Activated CD4-positive, alpha-beta T cell treated with anti-CD3 and anti-CD28 coated beads for 36 hours (primary cell): ENCODE measurements at places on chromosomes 1 and 21. TPM values are rescaled to one million over a fixed set of nuclear protein-coding genes. Genes with fewer than 3 reads are reported as not detected.

The ZMYND12 gene
- 1.6 TPM for total RNA-seq

The ACOT11 gene
- total RNA-seq = 2.0 TPM

The C1orf87 gene
- not detected for total RNA-seq

The ATF3 gene
- total RNA-seq = 40.3 TPM

The IKBKE gene
- 15.3 TPM for total RNA-seq

The DNAJC11 gene
- 62.0 TPM for total RNA-seq

The ST6GALNAC3 gene
- 1.1 TPM for total RNA-seq

DNA sequence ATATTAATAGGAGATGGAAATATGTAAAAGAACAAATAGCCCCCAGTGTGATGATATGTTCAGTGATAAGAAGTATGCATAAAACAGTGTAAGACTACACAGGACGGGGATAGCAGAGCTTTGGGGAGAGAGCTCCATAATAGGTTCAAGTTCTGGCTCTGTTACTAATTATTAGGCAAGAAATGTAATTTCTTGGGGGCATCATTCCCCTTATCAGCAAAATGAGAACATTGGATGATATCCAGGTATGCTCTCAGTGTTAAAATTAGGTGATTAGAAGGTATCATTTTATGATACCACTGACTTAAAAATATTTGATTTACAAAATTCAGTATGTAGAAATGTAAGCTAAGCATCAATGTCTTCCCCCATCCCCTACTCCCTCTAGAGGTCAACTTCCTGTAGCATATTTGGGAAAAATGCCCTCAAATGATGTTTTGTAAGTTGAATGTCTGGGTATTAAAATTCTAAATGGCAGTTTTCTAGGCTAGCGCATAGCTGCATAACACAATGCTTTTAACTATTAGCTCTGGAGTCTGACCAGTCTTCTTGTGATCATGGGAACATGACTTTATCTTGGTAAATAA lies 585.7 kb upstream of the CAMK1G start:
- no peaks in the 10 kb centered on the region for H3K4me1 ChIP-seq
- H3K27me3 ChIP-seq = peaks cover 9% of the 10 kb centered on the region
- H3K4me3 ChIP-seq = no peak overlapping the region
- no peak overlapping the region for H3K27ac ChIP-seq
- no peaks in the 10 kb centered on the region for H3K36me3 ChIP-seq
- DNase-seq = no peak

GRCh38 chr21:25360593-25360992 lies 246.7 kb downstream of the MRPL39 start:
- peak; percentile 24 for DNase-seq
- peaks cover 19% of the 10 kb centered on the region for H3K4me1 ChIP-seq
- no peaks in the 10 kb centered on the region for H3K27me3 ChIP-seq
- no peak overlapping the region for H3K4me3 ChIP-seq
- H3K36me3 ChIP-seq = no peaks in the 10 kb centered on the region

DNA sequence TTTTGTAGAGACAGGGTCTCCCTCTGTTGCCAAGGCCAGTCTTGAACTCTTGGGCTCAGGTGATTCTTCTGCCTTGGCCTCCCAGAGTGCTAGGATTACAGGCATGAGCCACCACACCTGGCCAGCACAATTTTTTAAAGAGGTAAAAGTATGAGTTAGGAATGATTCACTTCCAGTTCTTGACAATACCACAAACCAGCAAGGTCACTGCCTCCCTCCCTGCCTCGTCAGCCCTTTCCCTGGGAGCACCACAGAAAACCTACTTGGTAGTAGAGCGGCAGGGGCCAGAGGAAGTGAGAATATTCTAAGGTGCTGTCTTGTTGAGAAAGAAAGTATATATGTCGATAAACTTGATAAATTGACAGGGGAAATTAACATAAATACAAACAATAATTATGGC lies 10.8 kb upstream of the CDA start:
- no peak for DNase-seq
- H3K36me3 ChIP-seq = no peaks in the 10 kb centered on the region
- H3K4me1 ChIP-seq = peaks cover 3% of the 10 kb centered on the region
- H3K4me3 ChIP-seq = no peak overlapping the region

DNA sequence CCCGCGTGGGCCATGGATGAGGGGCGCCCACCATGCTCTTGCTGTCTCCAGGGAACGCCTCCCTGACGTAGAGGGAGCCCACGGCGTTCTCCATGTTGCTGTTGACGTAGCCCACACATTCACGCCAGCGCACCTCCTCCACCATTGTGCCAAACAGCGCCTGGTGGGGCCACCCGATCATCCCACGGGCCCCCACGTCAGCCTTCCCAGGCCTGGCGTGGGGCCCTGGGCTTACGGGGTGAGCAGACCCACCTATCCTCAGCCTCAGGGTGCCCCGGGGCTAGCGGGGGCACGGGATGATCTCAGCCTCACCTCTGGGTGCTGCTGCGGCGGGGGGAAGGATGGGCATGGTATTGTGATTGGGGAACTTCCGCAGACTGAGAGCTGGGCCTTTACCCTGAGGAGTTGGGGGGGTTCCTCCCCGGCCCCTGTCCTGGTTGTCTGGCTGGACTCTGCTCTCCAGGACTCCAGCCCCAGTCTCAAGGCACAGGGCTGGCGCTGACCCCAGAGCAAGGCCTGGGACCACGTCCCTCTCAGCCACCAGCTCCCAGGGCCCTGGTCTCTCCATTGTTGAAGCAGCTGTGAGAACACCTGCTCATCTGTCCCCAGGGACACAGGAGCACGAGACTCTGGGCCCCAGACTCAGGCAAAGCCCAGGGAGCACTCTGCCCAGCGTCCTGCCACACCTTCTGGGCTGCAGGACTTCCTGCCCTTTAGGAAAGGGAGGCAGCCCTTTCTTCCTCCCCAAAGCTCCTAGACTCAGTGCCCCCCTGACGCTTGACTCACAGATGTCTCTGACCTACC lies 10.2 kb downstream of the PRXL2B start:
- H3K27me3 ChIP-seq = no peaks in the 10 kb centered on the region
- DNase-seq = peak; percentile 3
- H3K36me3 ChIP-seq = no peaks in the 10 kb centered on the region
- H3K4me1 ChIP-seq = peaks cover 3% of the 10 kb centered on the region
- H3K27ac ChIP-seq = no peak overlapping the region

- DNase-seq = no peak
- H3K36me3 ChIP-seq = peaks cover 37% of the 10 kb centered on the region
- H3K4me1 ChIP-seq = peaks cover 68% of the 10 kb centered on the region
- no peak overlapping the region for H3K4me3 ChIP-seq
- no peak overlapping the region for H3K27ac ChIP-seq
These were observed 16.7 kb downstream of the MACF1 start for GRCh38 chr1:39220891-39221870.

GRCh38 chr1:205800981-205801703 lies 11.9 kb downstream of the SLC41A1 start:
- peaks cover 31% of the 10 kb centered on the region for H3K36me3 ChIP-seq
- no peaks in the 10 kb centered on the region for H3K27me3 ChIP-seq
- peaks cover 25% of the 10 kb centered on the region for H3K4me1 ChIP-seq
- peak overlapping the region; percentile 62 for H3K27ac ChIP-seq

GRCh38 chr1:234899041-234899729 lies 229.5 kb downstream of the TOMM20 start:
- H3K4me1 ChIP-seq = peaks cover 10% of the 10 kb centered on the region
- no peak overlapping the region for H3K4me3 ChIP-seq
- H3K27me3 ChIP-seq = no peaks in the 10 kb centered on the region
- no peak overlapping the region for H3K27ac ChIP-seq
- no peaks in the 10 kb centered on the region for H3K36me3 ChIP-seq

- H3K36me3 ChIP-seq = peaks cover 66% of the 10 kb centered on the region
- H3K27me3 ChIP-seq = no peaks in the 10 kb centered on the region
- H3K4me1 ChIP-seq = peaks cover 94% of the 10 kb centered on the region
- H3K4me3 ChIP-seq = no peak overlapping the region
- DNase-seq = no peak
- H3K27ac ChIP-seq = no peak overlapping the region
These were observed 8.6 kb downstream of the SLC2A1 start for GRCh38 chr1:42950116-42950481.

- no peak for DNase-seq
- H3K4me1 ChIP-seq = no peaks in the 10 kb centered on the region
- H3K27ac ChIP-seq = no peak overlapping the region
- peaks cover 6% of the 10 kb centered on the region for H3K27me3 ChIP-seq
- no peaks in the 10 kb centered on the region for H3K36me3 ChIP-seq
These were observed 534.2 kb downstream of the LTN1 start for GRCh38 chr21:28458446-28458845.

DNA sequence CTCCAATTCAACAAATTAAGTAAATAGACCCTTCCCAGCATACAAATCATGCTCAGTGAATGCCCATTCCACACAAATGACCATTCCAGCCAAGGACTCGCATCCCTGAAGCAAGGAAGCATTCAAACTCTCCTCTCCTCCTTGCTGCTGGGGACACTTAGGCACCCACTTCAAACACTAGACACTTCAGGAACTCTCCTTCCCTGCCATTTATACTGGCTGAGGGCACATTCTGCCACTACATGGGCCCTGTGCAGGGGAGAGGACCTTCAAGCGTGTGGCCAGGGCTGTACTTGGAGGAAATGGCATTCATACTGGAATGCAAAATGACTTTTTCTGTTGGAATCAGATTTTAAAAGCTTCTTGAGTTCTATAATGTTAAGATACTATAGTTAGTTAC lies 22.3 kb downstream of the GJA5 start:
- H3K4me3 ChIP-seq = no peak overlapping the region
- H3K36me3 ChIP-seq = no peaks in the 10 kb centered on the region
- DNase-seq = no peak

- H3K4me1 ChIP-seq = no peaks in the 10 kb centered on the region
- H3K4me3 ChIP-seq = no peak overlapping the region
- H3K27ac ChIP-seq = no peak overlapping the region
- peaks cover 4% of the 10 kb centered on the region for H3K27me3 ChIP-seq
- no peaks in the 10 kb centered on the region for H3K36me3 ChIP-seq
- DNase-seq = no peak
These were observed 23.5 kb upstream of the SYDE2 start for GRCh38 chr1:85224295-85224694.

GRCh38 chr21:17775431-17776126 lies 43.6 kb downstream of the C21orf91 start:
- H3K4me3 ChIP-seq = peak overlapping the region; percentile 40
- H3K27ac ChIP-seq = peak overlapping the region; percentile 39
- no peaks in the 10 kb centered on the region for H3K27me3 ChIP-seq
- DNase-seq = peak; percentile 69
- H3K4me1 ChIP-seq = peaks cover 45% of the 10 kb centered on the region

DNA sequence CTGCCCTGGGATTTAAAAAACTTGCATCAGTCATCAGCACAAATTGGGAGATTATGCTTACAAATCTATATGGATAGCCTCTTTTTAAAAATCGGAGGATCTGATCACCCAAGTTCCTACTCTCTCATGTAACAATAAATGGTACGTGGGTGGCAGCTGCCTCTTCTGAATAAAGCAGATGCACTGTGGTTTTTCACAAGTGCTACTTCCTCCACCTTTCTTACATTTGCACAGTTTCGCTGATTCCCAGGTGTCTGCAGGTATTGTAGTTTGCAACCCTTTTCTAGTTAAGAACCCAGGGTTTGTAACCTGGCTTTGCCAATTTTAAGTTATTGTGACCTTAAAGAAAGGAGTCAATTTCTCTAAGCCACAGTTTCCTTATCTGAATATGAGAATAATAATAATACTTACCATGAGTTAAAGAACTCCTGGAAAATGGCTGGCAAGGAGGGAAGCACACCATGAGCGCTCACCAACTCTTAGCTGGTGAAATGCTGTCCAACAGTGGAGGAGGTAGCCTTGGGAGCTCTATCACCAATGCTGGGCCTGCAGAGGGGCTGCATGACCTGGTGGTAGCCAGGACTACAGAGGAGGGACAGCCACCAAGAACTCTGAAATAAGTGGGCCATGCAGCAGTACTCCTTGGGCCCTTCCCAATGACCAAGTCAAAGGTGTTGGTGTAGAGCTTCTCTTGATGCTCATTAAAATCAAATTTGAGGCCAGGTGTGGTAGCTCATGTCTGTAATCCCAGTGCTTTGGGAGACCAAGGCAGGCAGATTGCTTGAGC lies 30.2 kb upstream of the KCNA2 start:
- peak overlapping the region; percentile 96 for H3K27ac ChIP-seq
- no peaks in the 10 kb centered on the region for H3K27me3 ChIP-seq
- peak; percentile 45 for DNase-seq
- peaks cover 78% of the 10 kb centered on the region for H3K4me1 ChIP-seq
- H3K4me3 ChIP-seq = peak overlapping the region; percentile 29

GRCh38 chr21:39645331-39645730 lies 32.6 kb downstream of the B3GALT5 start:
- H3K4me1 ChIP-seq = no peaks in the 10 kb centered on the region
- no peaks in the 10 kb centered on the region for H3K36me3 ChIP-seq
- peaks cover 8% of the 10 kb centered on the region for H3K27me3 ChIP-seq
- DNase-seq = no peak
- no peak overlapping the region for H3K27ac ChIP-seq

DNA sequence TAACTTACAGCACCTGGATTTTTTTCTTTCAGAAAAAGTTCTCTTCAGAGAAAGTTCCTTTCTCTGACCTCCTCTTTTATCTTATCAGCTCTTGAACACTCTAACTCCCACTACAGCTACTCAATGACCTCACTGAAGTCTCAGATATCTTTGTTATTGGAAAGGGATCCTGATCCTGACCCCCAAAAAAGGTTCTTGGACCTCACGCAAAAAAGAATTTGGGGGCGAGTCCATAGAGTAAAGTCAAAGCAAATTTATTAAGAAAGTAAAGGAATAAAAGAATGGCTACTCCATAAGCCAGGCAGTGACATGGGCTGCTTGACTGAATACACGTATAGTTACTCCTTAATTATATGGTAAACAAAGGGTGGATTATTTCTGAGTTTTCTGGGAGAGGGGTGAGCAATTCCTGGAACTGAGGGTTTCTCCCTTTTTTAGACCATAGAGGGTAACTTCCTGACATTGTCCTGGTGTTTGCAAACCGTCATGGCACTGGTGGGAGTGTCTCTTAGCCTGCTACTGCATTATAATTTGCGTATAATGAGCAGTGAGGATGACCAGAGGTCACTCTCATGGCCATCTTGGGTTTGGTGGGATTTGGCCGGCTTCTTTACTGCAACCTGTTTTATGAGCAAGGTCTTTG lies 44.2 kb downstream of the WDR64 start:
- H3K4me3 ChIP-seq = no peak overlapping the region
- no peak overlapping the region for H3K27ac ChIP-seq
- DNase-seq = no peak
